ENCODE measurements at places on chromosomes 12 and 14.

DNA sequence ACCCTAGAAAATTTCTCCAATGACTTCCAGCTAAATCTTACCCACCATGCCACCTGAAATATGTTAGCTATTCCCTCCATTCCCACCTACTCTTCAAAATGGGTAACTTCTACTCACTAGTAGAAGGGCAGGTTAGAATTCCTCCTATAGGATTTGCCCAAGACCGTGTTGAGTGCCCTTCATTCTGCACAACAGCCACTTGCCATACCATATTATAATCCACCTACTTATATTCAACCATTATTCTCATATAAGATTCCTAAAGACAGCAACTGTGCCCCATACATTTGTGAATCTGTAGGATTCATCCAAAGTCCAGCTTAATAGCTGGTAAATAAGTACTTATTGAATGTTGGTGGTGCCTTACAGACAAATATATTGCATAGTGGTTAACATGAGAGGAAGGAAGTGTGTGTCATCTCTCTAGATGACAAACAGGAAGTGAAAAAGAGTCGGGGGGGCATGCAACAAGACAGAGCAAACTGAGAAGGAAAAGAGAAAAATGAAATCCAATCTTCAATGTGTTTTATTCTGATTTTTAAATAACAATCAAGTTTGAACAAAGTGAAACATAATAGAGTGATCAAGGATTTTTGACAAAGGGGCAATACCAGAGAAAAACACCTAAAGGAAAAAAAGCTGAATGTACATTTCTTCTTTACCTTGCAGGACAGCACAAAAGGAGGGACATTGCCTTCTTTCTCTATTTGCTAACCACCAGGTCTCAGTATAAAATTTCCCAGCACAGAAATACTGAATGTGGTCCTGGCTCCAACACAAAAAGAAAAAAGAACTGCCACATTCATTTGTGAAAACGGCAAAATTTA lies 389.3 kb upstream of the USP15 start:
- DNase-seq = no peak

- DNase-seq = no peak
Measured at GRCh38 chr12:38399711-38400206, 83.2 kb downstream of the ALG10B start.

DNA sequence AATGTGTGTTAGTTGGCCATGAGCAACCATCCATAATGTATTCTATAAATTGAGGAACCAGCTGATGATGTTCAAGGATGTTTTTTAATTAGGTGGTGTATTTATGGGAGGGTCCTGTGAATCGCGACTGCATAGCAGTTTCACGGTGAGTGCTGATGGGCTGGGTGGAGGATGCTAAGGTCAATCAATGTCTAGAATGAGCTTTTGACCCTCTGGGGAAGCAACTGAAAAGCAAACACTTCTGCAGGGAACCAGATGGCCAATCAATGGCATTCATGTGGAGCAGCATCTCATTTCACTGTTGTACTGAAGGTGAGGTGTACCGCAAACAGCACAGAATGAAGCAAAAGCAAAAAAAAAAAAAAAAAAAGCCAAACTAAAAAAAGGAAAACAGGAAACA lies 676.1 kb upstream of the TMEM132C start:
- DNase-seq = no peak

DNA sequence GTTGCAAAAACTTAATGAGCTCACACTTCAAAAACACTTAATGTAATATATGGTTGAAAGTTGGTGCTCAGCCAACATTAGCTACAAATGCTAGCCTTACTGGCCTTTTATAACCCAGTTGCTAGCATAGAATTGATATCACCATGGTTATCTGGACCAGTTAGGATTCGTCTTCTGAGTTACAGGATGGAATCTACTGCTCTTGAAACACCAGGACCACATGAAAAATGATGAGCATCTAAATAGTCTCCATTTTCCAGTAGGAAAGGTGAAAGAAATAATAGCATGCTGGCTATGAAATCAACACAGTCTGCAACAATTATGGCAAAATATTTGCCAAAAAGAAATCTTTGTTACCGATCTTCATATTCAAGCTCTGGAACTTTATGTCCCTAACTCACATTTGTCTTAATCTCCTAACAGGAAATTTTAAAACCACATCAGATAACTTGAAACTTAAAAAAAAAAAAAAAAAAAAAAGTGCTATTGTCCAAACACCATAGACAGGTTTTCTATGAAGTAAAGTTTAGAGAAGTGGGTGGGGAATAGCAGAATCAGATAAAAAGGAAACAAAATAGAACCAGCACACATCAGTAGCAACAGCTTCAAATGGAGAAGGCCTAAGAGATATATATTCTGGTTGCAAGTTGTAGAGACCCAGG lies 12.6 kb upstream of the CD69 start:
- no peak for DNase-seq

DNA sequence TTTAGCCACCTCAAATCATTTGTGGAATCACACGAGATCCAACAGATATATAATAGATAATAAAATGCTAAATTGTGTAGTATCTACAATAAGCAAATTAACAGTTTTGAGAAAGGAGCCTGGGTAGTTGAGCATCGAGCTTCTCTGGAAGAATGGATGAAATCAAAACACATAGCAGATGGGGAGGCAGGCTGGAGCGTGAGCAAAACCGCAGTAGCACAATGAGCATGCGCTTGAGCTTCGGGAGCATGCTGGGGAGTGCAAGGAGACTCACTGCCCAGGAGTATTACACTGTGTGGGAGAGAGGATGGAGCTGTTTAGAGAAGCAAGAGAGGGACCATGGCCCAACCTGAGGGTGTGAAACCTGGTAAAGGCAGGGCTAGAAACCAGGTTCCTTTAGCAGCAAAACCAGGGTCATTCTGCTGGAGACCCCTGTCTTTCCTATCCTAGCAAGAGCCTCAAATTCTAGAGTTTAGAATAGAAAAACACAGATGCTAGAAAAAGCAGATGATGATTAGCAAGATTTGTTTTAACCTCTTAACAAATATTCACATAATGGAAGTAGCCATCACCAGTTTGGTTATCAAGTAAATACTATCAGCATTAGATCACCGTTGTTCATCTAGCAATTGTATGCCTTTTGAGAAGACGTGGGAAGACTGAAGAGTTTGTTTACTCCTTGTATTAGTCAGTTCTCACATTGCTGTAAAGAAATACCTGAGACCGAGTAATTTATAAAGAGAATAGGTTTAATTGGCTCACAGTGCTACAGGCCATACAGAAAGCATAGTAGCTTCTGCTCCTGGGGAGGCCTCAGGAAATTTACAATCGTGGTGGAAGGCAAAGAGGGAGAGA lies 484.8 kb downstream of the EGLN3 start:
- no peak for DNase-seq

DNA sequence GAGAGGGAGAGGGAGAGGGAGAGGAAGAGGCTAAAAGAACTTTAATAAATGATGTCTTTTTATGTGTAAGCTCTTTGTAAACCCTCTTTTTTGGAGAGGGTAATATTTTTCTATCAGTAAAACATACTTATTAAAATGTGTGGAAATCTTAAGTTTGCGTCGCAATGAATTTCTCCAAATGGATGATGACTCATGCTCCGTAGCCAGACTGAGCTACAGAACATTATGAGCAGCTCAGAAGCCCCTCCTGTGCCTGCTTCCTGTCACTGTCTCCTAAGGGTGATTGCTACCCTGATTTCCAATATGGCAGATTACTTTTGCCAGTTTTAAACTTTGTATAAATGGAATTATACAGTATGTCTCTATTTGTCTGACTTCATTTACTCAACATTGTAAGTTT lies 13.0 kb upstream of the PYGL start:
- no peak for DNase-seq

- no peak for DNase-seq
Measured at GRCh38 chr12:109578330-109578927, 4.8 kb downstream of the MVK start.

GRCh38 chr12:132496358-132496669 lies 6.4 kb downstream of the FBRSL1 start:
- no peak for DNase-seq

DNA sequence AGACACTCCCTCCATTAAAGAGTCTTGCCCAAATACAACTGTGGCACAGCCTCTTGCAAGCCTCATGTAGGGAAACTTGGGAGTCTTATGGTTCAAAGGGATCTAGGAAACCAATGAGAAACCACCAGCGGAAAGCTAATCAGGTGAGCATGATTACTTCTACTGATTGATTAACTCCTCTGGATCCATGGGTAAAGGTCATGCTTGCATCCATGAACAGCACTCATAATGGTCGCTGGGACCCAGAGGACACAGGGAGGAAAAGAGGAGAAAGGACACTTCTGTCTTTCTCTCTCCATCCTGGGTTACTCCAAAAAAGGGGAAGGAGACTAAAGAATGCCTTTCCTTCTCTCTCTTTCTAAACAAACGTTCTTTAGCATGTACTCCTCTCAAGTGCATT lies 1397.2 kb downstream of the LRFN5 start:
- DNase-seq = no peak

- no peak for DNase-seq
Measured at GRCh38 chr14:23137192-23137812, 18.2 kb upstream of the CEBPE start.

DNA sequence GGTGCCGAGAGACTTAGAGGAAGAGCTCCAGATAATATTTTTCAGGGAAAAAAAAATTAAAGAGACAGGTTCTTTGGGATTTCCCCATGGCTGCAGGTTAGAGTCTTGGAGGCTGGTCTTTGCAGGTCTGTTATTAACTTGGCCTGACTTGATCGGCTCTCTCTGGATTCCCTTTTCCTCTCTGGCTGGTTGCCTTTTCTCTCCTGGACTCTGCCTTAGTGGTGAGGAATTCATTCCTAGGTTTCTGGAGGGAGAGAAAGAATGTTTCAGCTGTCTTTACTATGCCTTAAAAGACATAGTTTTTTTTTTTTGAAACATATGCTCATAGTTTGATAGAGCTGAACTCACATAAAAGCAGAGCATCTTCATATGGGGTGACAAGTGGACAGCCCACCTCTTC lies 336.3 kb downstream of the BMP4 start:
- no peak for DNase-seq

DNA sequence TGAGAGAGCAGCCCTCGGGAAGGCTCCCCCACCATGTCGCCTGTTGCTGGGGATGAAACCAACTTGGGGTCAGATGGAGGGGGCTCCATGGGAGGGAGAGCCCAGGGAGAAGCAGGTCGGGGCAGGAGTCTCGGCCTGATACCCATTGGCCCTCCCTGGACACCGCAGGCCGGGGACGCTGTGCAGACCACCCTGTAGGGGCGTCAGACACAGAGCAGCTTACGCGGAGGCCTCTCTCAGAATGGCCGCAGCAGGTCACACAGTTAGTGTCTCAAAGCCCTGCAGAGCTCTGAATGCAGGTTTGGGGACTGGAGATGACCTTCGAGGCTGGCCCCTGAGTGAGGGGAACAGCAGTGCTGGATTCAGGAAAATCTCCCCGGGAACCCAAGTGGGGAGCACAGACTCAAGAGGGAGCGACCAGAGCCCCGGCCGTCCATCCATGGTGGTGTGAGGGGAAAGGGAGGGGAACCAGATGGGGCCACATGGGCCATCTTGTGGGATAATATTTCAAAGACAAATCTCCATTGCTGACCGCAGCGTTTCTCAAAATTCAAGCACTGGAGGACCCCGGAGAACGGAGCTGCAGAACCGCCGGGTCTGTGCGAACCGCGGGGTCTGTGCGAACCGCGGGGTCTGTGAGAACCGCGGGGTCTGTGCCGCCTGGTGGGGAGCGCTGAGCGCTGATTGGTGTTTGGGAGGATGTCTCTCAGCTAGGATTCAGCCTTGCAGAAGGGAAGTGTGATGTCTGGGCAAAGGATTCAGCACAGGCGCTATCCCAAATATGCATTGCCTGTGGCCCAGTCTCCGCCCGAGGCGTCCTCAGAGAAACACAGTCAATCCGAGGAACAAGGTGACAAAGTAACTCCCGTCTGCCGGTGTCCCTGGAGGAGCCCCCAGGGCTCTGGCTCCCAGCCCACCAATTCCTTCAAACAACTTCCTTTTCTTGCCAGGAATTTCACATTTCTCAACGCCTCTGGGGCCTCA lies 324.4 kb upstream of the RTL1 start:
- DNase-seq = no peak

DNA sequence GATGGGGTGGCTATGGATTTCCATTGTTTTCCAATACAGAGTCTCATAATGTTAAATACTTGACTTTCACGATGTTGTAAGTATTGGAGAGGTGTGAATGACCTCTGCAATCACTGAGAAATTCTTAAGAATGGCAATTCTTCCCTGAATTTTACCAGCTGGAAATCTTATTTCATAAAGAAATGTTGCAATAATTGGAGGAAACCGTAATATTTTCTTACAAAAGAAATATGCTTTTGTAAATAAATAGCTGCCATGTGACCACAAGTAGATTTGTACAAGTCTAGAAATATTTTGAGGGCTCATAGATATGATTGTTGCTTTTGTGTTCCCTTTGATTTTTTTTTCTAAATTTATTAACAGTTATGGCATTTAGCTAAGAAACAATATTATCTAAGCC lies 308.7 kb upstream of the ATP2B1 start:
- no peak for DNase-seq

- peak; percentile 35 for DNase-seq
Measured at GRCh38 chr12:119624966-119625365, 31.4 kb downstream of the TMEM233 start.

GRCh38 chr12:6084261-6084968 lies 40.1 kb downstream of the VWF start:
- no peak for DNase-seq

DNA sequence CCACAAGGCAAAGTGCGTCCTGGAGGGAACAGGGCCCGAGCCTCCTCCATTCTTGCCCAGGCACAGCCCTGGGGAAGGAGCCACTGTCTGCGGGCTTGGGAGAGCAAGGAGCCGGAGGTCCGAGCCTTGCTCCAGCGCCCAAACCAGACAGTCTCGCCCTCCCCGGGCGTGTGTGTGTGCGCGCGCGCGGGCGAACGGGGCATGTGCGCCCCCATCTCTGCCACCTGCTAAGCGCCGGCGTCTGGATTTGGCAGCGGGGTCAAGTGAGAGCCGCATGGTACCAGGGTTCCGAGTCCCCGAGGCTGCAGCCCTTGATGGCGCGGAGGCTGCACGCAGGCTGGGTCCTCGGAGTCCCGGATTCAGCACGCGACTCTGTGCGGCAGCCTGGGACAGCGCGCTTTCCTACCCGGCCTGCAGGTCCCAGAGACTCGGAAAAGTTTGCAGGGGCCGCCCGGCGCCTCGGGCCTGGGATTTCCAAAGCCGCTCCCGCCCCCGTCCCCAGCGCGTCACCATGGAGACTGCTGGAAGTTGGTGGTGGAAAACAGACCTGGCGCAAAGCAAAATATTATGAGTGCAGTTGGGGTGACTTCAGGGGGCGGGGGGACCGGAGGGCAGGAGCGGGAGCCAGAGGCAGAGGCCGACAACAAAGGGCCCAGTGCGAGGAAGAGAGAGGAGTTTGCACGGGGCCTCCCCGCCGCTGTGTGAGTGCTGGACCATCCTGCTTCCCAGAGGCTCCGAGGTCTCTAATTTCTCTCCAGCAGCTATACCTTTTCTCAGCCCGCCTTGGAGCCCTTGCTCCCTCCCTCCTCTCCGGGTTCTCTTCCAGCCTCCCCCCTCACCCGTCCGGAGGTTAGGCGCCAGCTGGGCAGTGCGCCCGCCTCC lies 4.2 kb downstream of the RFX4 start:
- DNase-seq = no peak

DNA sequence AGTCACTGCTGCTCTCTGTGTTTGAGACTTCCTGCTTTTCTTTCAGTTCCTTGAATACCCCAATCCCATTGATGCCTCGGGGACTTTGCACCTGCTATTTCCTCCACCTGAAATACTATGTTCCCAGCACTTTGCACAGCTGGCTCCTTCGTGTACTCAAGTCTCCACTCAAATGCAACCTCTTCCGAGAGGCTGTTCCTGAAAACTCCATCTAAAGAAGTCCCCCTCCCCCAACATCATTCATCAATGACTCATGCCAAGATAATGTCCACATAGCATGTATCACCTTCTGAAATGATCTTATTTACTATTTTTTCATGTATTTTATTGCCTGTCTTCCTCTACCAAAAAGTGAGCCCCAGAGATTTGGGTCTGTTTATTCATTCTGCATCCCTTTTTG lies 48.6 kb downstream of the HSPB8 start:
- no peak for DNase-seq

All from NCI-H2081 (cell line).